ENCODE measurements at places on chromosomes 2 and 18.
A peak's percentile ranks its signal among the peaks of the same experiment; 100 is the strongest.

GRCh38 chr2:24492421-24493279 lies 1.6 kb downstream of the NCOA1 start:
- no peak for DNase-seq

GRCh38 chr2:23019476-23019875 lies 365.5 kb upstream of the KLHL29 start:
- DNase-seq, result no peak

GRCh38 chr18:50697509-50697908 lies 122.3 kb downstream of the MRO start:
- DNase-seq, result no peak

DNA sequence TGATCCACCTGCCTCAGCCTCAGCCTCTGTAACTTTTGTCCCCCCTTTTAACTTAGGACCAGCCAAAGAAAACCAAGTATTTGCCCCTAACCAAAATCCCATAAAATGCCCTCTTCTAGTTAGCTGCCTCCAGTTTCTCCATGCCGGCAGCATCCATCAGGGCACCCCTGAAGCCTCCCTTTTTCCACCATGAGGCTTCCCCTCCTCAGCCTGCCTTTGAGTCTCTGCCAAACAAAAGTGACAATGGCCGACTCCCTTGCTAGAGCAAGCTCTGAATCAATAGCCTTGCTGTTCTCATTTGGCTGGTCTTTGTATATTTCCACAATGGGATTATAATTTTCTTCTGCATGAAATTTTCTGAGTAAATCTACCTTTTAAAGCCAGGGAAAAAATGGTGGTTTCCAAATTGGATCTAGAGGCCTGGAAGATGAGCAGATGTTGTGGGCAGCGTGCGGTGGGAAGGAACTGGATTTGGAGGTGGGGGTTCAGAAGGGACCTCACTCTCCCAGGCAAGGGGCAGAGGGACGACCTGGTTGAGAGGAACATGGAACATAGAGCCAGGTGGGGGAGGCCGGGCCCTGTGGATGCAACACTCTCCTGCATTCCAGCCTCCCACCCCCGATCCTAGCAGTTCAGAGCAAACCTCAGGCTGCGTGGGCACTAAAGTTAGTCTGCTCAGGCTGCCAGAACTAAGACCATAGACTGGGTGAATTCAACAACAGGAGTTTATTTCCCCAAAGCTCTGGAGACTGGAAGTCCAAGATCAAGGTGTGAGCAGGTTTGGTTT lies 80.6 kb downstream of the HS6ST1 start:
- DNase-seq, result no peak

- no peak for DNase-seq
Observed at GRCh38 chr2:230668184-230668938, 44.3 kb upstream of the CAB39 start.

DNA sequence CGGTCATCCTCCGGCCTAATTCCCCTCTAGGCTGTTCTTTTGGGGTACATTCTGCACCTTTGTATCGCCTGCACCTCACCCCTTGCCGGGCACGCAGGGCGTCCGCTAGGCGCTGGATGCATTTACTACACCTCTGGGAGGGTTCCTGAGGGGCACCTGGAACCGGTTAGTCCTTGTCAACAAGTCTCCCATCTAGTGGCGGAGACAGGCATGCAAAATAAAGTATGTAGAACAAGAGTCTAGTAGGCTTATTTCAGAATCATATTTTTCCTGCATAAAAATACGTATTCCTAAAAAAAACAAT lies 705 bp upstream of the TEX261 start:
- DNase-seq, result no peak

GRCh38 chr2:86253424-86253823 lies 54.2 kb downstream of the MRPL35 start:
- DNase-seq, result no peak

DNA sequence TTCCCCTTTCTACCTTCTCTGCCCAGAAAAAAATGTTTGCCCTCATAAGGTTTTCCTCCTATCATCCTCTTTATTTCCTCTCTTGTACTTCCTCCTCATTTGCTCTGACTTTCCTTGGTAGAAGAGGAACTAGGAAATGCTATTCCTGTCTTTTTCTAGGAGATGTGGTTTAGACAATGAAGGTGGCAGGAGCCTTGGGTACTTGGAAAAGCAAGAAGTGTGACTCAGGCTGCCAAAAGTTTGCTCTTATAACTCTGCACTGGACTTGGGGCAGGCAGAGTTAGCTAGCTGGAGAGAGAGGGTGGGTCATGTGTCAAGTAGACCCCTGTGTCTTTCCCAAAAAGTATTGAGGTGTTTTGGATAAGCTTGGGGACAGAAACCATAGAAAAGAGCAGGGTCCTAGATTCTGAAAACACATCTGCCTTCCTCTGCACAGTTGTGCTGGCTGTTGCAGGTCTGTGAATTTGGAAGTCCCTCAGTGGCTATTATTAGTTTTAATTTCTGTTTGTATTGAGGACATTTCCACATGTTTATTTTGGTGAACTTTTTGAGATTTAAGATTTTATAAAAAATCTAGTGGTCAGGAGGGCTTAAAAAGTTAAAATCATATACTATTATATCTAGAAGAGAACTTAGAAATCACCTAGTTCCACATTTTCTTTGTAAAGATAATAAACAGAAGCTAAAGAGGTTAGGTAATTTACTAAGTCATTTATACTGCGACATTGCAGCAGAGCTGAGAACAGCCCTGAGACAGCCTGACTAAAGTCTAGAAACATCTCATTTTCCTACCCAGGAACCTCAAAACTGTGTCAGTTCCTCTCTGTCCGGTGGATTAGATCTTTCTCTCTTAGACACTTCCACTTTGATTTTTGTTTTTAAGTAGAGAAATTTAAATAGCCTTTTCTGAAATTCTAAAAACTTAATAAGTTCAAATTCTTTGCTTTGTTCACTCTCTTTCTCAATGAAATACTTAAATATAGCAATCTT lies 16.0 kb downstream of the INSIG2 start:
- no peak for DNase-seq

DNA sequence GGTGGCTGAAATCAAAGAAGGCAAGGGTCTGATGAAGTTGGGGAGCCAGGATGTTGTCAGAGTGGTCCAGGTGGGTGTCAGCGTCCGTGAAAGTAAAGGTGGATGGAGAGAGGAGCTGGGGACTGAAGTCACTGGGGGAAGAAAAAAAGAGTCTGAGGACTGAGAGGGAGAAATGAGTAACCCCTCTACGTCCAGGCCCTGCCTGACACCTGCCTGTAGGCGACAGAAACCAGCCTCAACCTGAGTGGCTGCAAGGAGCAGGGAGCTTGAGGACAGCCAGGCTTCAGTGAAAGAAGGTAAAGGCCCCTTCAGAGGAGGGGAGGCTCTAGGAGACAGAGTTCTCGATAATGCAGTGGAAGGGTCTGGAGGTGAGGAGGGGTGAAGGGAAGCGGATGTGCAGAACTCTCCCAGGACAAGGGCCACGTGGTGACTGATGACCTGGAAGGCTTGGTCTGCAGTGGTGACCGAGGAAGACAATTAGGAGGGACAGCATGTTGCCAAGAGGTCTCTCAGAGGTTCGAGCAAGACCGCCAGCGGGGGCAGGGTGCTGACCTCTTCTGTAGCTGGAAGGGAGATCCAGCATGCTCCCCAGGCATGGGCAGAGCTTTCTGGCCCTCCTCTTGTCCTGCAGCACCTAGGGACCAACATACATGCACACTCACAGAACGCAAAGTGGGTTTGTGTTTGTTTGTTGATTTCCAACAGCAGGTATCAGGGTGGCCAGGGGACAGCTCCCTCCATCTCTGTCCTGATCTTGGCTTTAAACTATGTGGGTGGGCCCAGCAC lies 86.6 kb upstream of the TMEM247 start:
- no peak for DNase-seq

DNA sequence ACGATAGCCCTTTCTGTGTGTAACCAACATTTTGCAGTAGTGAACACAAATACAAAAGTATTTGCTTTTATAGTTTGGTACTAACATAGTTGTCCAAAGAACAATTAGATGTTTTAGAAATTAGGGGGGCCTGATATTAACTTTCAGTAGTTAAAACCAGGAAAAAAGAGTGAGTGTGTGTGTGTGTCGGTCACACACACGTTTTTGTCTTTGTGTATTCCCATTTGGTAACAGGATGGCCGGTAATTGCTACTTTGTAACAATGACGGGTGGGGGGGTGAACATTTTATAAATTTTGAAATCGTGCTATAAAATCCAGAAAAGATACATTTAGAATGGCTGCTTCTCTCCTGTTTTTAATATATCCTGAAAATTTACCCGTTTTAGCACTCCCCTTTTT lies 1.5 kb downstream of the PPIG start:
- DNase-seq, result peak; percentile 2

DNA sequence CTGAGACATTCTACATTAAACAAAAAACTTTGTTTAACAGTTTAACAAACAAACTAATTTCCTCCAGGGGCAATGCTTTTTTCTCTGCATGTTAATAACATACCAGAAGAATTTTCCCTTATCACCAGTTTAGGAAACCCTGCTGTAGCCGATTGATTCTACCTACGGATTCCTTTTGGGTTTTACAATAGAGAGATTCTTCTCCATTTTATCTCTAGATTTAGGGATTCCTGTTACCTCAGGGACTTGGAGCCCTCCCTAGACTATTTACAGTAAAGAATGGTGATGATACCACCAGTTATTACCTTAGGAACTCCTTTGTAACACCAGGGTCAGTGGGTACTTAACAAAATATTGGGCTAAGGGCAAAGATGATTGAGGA lies 5.3 kb upstream of the ERICH2 start:
- DNase-seq, result no peak

DNA sequence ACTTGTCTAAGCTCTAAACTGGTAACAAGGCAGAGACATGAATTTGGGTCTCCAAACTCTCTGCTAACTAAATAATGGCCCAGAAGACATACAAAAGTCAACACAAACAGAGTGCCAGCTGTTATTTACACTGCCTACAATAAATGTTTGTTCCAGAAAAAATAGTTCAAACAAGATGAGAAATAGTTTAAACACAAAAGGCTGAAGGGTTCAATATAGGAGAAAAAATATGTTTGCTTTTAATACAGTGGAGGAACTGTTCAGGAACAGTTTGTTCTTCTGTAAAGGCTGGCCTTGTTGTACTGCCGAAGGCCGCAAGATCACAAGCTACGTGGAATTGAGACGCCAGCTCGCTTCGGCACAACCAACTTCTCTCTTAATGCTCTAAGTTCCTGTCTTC lies 74.6 kb downstream of the AFF3 start:
- no peak for DNase-seq

DNA sequence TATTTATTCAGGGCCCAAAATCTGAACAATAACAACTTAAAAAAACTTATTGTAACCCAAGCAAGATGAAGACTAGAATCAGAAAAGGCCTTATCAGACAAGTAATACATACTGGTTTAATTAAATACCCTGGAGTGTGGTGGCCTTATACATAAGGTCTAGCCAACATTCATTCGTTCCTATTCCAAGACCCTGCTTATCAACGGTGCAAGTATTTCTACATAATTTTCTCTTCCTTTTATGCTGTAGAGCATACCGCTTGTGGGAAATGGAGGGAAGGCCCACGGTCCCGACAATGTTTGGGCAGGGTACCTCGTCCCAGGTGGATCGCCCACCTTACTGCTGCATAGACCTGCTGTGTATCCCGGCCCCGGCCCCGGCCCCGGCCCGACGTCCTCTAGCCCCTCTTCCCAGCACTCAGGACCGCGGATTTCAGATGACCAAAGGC lies 708 bp downstream of the ZNF24 start:
- no peak for DNase-seq

DNA sequence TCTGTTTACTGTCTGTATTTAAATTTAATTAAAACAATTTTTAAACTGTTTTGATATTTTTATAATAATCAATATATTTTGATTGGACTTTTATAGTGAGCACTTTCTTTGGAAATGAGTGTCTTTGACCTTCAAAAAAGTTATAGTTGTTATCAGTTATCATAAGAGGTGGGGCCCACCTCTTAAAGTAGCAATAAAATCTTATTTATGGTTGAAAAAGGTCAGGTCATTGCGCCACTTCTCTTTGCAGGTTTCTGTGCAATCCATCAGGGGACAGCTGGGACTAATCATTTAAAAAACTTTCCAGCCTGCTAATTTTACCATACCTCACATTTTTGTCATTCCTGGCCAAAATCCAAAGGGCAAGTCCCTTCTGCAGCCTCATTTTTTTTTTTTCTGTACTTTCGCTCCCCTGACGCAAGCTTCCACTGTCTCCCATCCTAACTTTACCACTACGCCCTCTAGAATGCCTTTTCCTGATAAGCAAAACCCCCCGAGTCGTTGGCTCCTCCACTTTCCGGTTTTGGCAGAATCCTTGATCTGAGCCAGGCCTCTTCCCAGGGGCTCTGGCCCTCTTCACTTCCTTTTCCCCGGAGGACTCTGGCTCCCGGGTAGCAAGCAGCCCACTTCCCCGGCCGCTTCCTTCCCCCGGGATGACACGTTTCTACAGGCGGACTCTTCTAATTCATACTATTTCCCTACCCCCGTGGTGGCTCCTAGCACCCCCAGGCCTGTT lies 1.1 kb upstream of the SEH1L start:
- peak; percentile 77 for DNase-seq

DNA sequence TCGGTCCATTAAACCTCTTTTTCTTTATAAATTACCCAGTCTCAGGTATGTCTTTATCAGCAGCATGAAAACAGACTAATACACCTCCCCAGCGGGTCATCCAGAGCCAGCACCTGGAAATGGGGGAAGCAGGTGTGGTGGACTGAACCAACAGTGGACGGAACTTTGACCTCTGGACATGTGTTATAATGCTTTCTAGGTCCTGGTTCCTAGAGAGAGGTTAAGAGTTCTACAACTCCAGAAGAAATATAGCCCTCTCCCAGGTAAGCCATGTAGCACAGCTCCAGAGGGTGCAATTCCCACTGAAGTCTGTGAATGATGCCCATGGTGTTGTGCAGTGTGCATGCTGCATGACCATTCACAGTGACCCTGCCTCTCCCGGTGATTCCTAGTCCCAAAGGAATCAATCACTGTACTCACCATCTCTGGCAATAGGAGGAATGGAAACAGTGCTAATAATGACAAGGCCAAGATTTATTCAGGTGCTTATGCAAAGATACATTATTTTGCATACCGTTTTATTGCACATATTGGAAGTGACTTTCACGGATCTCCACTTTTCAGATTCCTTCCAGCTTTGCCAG lies 45.2 kb upstream of the MYO1B start:
- DNase-seq, result no peak

DNA sequence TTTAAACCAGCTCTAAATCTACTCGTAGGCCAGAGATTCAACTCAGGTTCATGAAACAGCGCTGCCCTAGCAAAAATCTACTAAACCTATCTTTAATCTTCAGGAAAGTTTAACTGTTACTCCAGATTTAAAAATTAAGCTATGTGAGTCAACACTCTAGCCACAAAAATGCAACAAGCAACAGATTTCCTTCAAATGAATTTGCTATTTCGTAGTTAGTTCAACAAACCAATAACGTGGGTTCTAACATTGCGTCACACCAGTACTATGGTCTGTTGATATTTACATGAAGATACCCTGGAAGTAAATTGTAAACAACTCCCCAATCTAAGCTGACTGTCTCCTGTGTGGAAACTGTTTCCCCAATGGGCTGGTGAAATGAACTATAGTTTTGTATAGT lies 71.2 kb downstream of the FIGN start:
- DNase-seq, result peak; percentile 43

DNA sequence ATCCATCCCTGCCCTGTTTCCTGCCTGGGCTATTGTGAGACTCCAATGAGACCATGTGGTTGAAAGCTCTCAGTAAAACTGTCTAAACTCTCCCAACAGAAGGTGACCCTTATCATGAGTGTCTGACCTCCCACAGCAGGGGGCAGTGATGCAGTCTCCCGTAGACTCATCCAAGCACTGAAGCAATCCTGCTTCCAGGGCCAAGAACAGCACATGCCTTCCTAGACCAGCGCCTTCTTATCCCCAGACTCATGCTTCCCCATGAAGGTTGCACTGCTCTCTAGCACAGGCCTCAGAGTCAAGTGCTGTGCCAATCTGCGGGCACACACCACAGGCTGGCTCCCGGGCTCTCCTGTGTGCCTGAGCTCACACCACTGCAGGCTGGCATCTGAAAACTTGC lies 112.3 kb downstream of the TNS1 start:
- DNase-seq, result peak; percentile 29

Measured in HS-5 (cell line).